ENCODE measurements at places on chromosomes 2 and 18. TPM values are rescaled to one million over a fixed set of nuclear protein-coding genes. Genes with fewer than 3 reads are reported as not detected.

LMAN2L gene
- 15.2 TPM for total RNA-seq

NOSTRIN gene
- total RNA-seq: 3.1 TPM

MYO5B gene
- total RNA-seq: 32.1 TPM

DYSF gene
- 0.89 TPM for total RNA-seq

SH3BP4 gene
- total RNA-seq: 32.9 TPM

ADD2 gene
- total RNA-seq: 0.15 TPM

ITGB6 gene
- total RNA-seq: 0.12 TPM

RIT2 gene
- not detected for total RNA-seq

TACR1 gene
- not detected for total RNA-seq

SERPINB12 gene
- not detected for total RNA-seq

RFX8 gene
- not detected for total RNA-seq

GALNT13 gene
- total RNA-seq: 0.44 TPM

SUMO1 gene
- 130 TPM for total RNA-seq

ZNF638 gene
- 108 TPM for total RNA-seq

AAMP gene
- 111 TPM for total RNA-seq

ATP6V1C2 gene
- total RNA-seq: 2.0 TPM

FAM110C gene
- total RNA-seq: 20.3 TPM

C1GALT1C1L gene
- 0.20 TPM for total RNA-seq

LIMS2 gene
- 3.7 TPM for total RNA-seq

NEUROD1 gene
- not detected for total RNA-seq

SERPINB11 gene
- total RNA-seq: not detected

TEX44 gene
- total RNA-seq: not detected

VWC2L gene
- total RNA-seq: not detected

C2orf66 gene
- total RNA-seq: not detected

MRPL53 gene
- total RNA-seq: 65.4 TPM

ITGA4 gene
- 0.49 TPM for total RNA-seq

SLC8A1 gene
- 0.07 TPM for total RNA-seq

UGT1A8 gene
- total RNA-seq: not detected

ALKAL2 gene
- total RNA-seq: not detected

ST8SIA3 gene
- total RNA-seq: not detected

COL3A1 gene
- 1.0 TPM for total RNA-seq

NEB gene
- 0.34 TPM for total RNA-seq

ST8SIA5 gene
- total RNA-seq: 0.54 TPM

CNDP1 gene
- total RNA-seq: not detected

MALL gene
- total RNA-seq: 223 TPM

IL1RL1 gene
- total RNA-seq: not detected

CTNNA2 gene
- not detected for total RNA-seq

CNGA3 gene
- not detected for total RNA-seq

RAB17 gene
- total RNA-seq: 41.8 TPM

LIMS4 gene
- 1.1 TPM for total RNA-seq

SULT1C4 gene
- not detected for total RNA-seq

MAP3K19 gene
- not detected for total RNA-seq

EMILIN1 gene
- 0.59 TPM for total RNA-seq

GNLY gene
- 0.74 TPM for total RNA-seq

SIGLEC15 gene
- total RNA-seq: not detected

BOLL gene
- not detected for total RNA-seq

ZAP70 gene
- 0.91 TPM for total RNA-seq

LYPD6 gene
- 3.0 TPM for total RNA-seq

DSEL gene
- 0.05 TPM for total RNA-seq

UBE2F gene
- 32.8 TPM for total RNA-seq

COX5B gene
- 283 TPM for total RNA-seq

ANKRD30BL gene
- not detected for total RNA-seq

HOXD10 gene
- total RNA-seq: not detected
